Fibroblast of the aortic adventitia (primary cell): ENCODE measurements at places on chromosomes 5 and 9.

DNA sequence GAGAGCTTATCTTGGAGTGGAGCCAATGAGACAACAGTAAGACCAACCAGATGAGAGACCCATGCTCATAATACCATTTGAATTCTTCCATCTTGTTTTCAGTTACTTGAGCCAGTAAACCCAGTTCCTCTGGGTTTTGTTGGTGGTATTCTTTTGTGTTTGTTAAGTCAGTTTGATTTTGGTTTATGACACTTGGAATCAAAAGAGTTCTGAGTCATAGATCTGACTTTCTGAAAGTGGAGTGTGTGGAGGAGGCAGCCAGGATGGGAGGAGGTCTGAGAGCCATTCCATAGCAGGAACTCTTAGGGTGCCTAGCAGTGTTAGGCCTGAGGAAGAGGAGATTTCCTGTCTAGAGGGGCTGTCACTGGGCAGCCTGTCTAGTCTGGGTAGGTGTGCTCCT, 24.6 kb upstream of the PANK3 start:
- peak; percentile 32 for DNase-seq

DNA sequence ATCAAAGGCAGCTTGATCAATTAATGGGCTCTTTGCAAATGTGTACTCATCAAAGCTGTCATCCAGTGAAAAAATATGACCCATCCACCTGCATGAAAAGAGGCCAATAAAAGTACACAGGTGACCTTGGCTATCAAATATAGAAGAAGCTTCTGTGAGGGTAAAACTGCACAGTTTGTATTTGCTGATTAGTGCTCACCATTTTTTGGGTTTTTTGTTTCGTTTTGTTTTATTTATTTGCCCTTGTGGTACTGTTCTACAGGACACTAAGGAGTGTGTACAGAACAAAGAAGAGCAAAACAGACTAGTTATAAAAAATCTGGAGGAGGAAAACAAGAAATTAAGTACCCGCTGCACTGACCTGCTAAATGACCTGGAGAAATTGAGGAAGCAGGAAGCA, 101.3 kb downstream of the CNTLN start:
- DNase-seq: no peak

DNA sequence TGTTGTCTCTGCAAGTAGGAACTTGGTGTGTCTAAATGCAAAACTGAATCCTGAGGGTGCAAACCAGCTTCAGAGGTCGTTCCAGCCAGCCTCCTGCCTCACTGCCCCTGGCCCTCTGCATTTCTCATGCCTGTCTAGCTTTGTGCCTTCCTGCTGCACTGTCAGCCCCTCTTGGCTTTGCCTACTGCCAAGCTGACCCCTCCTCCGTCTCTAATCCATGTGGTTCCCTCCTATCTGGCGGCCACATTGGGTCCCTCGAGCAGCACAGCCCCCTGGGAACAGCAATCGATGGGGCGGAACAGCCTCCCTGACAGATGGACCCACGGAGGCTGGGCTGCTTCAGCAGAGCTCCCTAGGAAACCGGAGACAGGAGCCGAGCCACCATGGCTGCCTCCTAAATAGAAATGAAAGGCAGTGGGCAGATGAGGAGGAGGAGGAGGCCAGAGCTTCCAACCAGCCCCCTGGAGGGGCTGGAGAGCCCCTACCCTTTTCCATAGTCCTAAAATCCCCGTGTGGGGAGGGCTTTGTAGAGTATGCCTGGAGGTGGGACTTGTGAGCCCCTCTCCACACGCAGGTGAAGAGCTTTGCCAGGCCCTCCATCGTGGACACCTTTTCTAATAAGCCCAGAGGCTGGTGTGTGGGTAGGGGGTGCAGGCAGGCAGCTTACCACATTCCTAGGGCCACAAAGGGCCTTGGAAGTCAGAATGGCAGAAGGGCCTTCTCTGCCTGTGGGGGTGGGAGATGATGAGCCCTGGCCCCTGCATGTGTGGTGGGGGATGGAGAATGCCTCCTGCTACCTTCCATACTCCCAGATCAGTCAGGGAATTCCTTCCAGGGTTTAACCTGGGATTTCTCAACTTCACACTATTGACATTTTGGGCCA, 9.2 kb upstream of the CXXC5 start:
- DNase-seq: no peak

- DNase-seq: no peak
These were observed 8.4 kb downstream of the PSD2 start for GRCh38 chr5:139803978-139804377.

- DNase-seq: no peak
These were observed 1037.8 kb downstream of the NR2F1-AS1 start for GRCh38 chr5:92543201-92543600.

- peak; percentile 100 for DNase-seq
These were observed 24.5 kb upstream of the DUSP1 start for GRCh38 chr5:172795318-172795977.

- no peak for DNase-seq
These were observed 1300.1 kb upstream of the ACO1 start for GRCh38 chr9:31084350-31084749.

DNA sequence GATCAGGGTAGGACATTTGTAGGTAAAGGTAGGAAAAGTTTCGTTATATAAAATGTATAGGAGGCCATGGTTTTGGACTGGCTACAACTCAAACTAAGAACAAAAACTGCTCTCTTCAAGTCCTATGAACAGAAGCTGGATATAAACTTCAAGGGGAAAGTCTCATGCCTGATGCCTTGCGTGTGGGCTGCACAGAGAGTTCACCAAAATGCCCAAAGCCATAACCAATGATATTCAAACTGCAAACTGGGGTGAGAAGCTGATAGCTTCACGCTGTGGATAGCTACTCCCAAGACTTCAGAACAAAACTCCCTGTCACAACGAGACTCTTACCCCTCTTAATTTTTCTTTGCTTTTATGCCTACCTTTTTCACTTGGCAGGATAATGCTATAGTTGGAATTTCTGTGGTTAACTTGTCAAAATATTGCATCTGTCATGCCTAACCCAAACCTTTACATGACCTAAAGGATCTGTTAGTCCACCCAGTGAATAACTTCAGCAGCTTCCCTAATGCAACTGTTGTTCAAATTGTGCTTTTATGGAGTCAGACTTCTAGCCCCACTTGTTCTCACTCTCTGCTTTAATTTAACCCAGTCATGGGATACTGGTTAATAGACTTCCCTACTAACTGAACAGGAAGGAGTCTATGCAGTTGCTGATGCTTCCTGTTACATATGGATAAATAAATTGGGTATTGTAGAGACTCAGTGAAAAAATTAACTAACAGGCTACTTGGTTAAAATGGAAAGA, 71.9 kb downstream of the SFXN1 start:
- no peak for DNase-seq
